ENCODE measurements at places on chromosomes 5 and 9.

DNA sequence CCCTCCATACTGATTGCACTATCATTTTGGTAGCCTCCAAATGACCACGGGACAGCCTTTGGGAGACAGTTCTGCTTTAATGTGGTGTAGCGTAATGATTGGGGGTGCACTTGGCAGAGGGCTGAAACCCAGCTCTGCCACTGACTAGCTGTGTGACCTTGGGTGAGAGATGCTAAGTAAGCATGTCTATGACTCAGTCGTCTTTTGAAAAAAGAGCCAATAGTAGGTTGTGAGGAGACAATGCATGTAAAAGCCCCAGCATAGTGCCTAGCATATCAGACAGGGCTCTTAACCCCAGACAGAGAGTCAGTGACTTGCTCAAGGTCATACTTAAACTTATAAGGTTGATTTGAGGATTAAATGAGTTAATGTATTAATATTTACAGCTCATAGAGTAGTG, 18.0 kb upstream of the CXCL14 start:
- no peak for DNase-seq

DNA sequence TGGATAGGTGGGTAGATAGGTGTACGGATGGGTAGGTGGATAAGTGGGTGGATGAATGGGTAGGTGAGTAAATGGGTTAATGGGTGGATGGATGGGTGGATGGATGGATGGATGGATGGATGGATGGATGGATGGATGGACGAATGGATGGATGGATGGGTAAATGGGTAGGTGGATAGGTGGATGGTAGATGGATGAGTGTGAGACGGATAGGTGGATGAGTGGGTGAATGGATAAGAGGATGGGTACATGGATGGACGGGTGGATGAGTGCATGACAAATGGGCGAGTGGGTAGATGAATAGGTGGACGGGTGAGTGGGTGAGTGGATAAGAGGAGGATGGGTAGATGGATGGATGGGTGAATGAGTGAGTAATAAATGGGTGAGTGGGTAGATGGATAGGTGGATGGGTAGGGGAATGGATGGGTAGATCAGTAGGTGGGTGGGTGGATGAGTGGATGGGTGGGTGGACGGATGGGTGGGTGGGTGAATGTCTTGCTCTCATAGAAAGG, 179.2 kb downstream of the FGF18 start:
- no peak for DNase-seq

- no peak for DNase-seq
These were observed 21.3 kb upstream of the SLC12A2 start for GRCh38 chr5:128062172-128062746.

DNA sequence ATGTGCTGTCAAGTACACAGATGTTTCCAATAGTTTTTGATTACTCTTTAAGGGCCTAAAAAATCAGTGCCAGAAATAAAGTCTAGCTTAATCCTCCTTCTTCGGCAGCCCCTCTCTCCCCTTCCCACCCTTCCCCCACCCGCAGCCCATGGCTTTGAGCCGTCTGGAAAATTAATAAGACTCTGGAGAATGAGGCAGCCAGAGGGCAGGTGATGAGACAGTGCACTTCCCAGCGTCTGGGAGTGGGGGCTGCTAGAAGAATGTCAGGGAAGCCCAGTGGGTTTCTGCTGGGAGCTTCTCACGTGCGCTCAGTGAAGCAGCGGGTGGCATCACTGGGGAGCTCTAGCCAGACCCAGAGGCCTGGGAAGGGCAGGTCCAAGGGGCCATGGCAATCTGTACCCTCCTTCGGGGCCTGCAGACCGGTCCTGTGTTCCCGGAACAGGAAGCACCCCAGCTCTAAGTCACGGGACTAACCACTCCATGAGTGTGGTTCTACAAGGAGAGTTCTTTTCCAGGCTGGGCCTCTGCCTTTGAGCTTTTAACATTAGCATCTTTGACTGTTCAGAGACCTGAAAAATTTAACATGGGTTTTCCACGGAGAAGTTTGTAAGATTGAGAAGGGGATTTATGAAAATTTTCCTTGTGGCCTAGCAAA, 164.8 kb upstream of the OTULINL start:
- no peak for DNase-seq
